Right lung (tissue), 10 donors: ENCODE measurements at places on chromosomes 7 and 10.

DNA sequence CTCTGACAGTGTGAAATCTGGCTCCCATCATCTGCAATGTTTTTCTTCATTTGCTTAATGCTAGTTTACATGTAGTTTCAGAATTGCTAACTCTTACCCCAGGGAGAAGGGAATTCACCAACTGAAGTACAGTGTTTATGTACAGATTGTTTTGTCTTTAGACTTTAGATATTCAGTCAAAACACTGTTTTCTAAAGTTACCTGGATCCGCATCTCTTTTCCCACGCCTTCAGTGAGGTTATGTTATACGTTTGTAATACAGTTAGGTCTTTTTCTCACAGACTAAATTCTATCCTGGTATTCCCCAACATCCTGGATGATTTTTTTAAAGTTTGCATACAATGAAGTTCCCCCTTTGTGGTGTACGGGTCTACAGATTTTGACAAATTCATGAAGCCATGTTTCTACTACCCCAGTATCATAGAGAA, 3.2 kb upstream of the LYZL1 start:
- no peak for DNase-seq

GRCh38 chr7:149291036-149291780, 29.2 kb downstream of the ZNF783 start:
- no peak for DNase-seq

DNA sequence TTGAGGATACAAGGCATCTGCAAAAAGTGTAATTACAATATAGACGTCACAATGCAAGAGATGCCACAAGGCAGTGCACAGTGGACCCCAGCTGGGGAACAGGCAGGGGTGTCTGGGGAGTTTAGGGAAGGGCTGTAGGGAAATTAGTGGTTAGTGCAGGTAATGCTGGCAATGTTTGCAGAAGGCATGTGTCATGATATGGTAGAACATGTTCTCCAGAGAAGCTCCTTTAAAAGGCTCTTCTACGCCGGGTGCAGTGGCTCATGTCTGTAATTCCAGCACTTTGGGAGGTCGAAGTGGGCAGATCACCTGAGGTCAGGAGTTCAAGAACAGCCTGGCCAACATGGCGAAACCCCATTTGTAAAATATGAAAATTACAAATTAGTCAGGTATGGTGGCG, 98.0 kb downstream of the JCAD start:
- DNase-seq, result no peak

DNA sequence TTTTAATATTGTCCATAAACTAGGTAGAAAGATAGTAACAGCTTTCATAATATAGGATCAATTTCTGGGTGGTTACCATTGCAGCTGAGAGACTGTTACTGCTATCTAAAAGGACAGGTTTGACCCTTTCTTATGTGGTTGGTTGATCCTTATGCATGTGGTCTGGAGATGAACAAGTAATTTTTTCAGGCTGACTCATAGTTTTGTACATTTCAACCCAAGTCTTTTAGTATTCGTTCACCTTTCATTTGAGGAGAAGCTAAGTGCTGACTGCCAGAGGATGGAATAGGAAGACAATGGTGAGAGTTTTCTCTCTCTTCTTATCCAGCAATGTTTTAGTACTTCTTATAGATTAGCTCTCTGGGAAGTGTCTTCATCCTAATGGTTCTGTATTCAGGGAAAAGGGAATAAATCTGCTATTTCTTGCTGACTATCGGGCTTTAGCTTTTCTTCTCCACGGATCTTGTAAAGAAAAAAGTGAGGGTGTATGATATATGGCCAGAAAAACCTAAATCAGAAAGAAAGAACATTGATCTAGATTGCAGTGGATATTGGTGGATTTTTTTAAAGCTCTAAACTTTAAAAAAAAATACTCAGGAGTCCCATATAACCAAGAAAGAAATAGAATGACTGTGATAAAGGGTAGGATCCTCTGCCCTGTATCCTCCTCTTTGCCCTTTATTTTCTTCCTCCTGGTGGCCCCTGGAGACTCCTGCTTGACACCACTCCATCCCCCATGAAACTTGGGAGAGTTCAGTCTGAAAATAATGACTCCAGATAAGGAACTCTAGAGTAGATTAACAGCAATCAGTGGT, 88.0 kb downstream of the CPED1 start:
- DNase-seq, result no peak

DNA sequence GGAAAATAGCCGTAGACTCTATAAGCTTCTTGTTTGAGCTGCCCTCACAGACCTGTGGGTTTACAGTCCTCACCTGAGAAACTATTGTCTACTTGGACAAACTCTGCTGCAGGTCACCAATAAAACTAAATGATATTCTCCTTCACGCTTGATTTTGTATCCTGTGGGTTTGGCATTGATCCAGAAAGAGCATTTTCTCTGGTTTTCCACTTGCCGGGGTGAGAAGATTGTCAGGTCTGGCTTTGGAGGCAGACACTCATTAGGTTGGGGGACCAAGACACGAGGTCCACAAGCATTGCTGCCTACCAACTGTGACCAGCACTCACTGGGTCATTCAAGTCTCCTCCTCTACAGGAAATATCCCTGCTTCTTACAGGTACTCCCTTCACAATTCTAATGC, 68.5 kb downstream of the CDC14C start:
- DNase-seq, result no peak

DNA sequence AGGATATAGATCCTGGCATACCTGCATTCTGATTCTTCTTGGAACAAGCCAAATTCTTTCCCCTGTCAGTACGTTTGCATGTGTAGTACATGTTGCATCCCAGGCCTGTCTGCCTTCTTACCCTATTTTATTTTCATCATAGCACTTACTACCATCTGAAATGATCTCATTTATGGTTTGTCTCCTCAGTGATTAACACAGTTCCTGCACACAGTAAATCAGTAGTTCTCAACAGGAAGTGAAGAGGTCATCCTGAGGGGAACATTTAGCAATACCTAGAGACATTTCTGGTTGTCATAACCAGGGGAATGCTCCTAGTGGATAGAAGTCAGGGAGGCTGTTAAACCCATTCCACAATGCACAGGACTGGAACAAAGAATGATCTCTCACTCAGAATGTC, 38.2 kb upstream of the SLC26A4 start:
- no peak for DNase-seq
